B cell (primary cell): ENCODE measurements at places on chromosomes 12 and 14.

DNA sequence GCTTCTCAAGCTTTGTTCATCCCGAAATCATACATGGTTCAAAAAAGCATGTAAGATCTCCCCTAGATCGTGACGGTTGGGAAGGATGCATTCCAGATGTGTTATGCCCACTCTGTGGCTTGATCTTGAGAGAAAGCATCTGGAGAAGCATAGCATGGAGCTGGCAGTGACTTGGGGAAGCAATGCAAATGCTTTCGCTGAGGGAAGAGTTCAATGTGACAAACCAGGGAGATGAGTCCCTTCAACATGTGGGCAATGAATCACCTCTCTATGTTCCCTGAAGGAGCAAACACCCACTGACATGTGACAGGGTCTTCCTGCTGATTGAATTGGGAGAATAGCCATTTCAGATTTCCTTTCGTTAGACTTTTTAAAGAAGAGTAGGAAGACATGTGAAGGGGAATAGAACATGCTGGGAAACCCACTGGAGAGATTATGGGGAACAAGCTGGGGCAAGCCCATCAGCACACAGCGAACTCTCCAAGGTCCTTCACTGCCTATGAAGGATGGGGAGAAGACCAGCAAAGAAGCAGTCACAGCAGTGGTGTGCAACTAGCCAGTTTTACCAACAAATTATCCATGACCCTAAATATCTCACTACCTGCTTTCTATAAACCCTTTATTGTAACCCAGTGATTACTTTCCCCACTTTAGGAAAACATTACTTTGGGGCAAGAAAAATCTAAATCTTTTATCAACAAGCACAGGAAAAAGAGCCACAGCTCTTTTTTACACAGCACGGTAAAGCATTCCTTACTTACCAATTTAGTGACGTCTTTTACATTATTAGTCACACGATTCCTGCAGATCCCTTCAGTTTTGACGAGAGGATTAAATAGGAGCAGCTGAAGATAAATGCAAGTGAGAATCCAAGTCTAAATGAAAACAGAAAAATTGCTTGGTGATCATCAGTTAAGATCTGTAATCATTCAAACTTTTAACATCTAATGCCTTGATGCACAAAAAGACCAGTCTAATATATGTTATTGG, 35.0 kb downstream of the KITLG start:
- H3K36me3 ChIP-seq: no peaks in the 10 kb centered on the region
- H3K27me3 ChIP-seq: no peaks in the 10 kb centered on the region
- no peak overlapping the region for H3K27ac ChIP-seq
- no peaks in the 10 kb centered on the region for H3K4me1 ChIP-seq
- H3K4me3 ChIP-seq: no peak overlapping the region

GRCh38 chr14:55332654-55333570, 61.7 kb downstream of the FBXO34 start:
- H3K4me3 ChIP-seq: peak overlapping the region; percentile 3
- peak overlapping the region; percentile 20 for H3K27ac ChIP-seq
- peak; percentile 15 for DNase-seq
- no peaks in the 10 kb centered on the region for H3K36me3 ChIP-seq
- H3K27me3 ChIP-seq: no peaks in the 10 kb centered on the region

- no peak for DNase-seq
- no peaks in the 10 kb centered on the region for H3K36me3 ChIP-seq
- no peak overlapping the region for H3K4me3 ChIP-seq
- no peaks in the 10 kb centered on the region for H3K27me3 ChIP-seq
- no peak overlapping the region for H3K27ac ChIP-seq
These were observed 249.3 kb upstream of the RTL1 start for GRCh38 chr14:101152855-101153254.

DNA sequence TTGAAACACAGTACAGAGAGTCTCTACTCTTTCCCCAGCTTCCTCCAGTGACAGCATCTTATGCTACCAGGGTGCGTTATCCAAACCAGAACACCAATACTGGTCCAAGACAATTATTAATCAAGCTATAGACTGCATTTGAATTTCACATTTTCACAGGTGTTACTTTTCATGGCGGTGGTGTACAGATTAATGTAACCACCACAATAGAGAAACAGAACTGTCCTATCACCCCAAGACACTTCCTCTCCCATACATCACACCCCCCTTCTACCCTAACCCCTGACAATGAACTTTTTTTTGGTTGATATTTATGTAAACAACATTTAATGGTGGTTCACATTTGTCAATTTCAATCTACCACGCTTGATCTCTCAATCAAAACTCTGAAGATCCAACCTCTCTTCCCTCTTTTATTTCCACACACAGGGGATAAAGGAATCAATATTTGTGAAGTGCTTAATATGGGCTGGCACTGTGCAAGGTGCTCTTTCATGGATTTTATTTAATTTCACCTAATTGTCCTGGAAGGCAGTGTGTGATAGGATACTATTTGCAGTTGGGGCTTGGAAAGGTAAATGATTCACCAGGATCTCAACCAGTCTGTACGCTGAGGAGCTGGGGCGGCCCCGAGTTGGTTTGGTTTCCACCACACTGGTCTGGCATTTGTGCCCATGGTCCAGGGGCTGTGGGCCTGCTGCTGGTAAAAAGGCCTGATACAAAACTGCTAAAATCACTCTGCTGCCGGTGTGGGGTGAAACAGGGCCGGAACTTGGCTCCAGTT, 54.6 kb upstream of the DICER1 start:
- no peak overlapping the region for H3K27ac ChIP-seq
- H3K27me3 ChIP-seq: no peaks in the 10 kb centered on the region
- no peaks in the 10 kb centered on the region for H3K4me1 ChIP-seq
- DNase-seq: no peak
- no peak overlapping the region for H3K4me3 ChIP-seq

DNA sequence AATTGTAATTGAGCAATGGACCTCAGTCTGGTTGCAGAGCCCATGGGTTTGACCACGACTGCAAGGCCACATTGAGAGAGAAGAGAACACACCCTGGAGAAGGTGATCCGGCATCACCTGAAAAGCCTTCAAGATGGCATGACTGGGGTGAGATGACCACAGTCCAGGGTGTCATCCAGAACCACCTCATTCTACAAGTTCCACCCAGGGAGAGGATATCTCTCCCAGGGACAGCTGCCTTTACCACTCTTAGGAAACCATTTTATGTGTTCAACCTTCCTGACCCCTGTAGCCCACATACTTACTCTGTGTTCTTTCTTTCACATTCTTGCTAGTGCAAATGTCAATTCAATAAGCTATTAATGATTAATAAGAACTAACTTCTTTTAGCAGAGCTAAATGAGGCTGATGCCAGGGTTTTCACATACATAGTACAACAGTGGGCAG, 43.4 kb upstream of the CPM start:
- no peak overlapping the region for H3K27ac ChIP-seq
- no peak overlapping the region for H3K4me3 ChIP-seq
- H3K36me3 ChIP-seq: no peaks in the 10 kb centered on the region
- H3K4me1 ChIP-seq: no peaks in the 10 kb centered on the region

DNA sequence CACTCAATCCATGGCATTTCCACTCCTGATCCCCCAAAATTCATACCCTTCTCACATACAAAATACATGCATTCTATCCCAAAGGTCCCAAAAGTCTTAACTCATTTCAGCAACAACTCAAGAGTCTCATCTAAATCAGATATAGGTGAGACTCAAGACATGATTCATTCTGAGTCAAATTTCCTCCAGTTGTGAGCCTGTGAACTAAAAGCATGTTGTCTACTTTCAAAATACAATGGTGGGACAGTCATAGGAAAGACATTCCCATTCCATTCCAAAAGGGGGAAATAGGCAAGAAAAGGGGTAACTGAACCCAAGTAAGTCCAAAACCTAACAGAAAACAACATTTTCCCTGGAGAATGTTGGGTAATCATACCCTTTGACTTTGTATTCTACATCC, 103.3 kb downstream of the C12orf75 start:
- H3K36me3 ChIP-seq: no peaks in the 10 kb centered on the region
- H3K27ac ChIP-seq: no peak overlapping the region
- DNase-seq: no peak
- no peak overlapping the region for H3K4me3 ChIP-seq
- H3K4me1 ChIP-seq: no peaks in the 10 kb centered on the region

GRCh38 chr12:130556486-130557055, 159.5 kb downstream of the RIMBP2 start:
- H3K4me3 ChIP-seq: no peak overlapping the region
- no peaks in the 10 kb centered on the region for H3K36me3 ChIP-seq
- H3K4me1 ChIP-seq: no peaks in the 10 kb centered on the region
- H3K27ac ChIP-seq: no peak overlapping the region
- DNase-seq: no peak
- no peaks in the 10 kb centered on the region for H3K27me3 ChIP-seq

DNA sequence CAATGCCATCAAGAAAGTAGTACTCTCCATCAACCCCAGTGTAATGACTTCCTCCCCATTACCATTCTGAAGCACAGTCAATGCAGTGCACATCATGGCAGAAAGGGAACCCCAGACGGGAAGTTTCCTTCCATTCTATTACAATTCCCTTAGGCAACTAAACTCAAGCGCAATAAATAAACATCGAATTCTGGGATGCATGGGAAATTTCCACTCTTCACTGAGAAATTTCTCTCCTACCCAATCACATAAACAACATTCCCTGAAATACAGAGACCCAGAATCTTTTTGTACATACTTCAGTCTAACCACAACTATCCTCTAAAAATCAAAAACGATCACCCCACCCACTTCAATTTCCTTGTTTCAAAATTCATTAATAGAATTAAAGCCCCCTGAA, 20.0 kb downstream of the SARNP start:
- no peak overlapping the region for H3K27ac ChIP-seq
- H3K4me1 ChIP-seq: no peaks in the 10 kb centered on the region
- no peak overlapping the region for H3K4me3 ChIP-seq
- H3K27me3 ChIP-seq: no peaks in the 10 kb centered on the region

DNA sequence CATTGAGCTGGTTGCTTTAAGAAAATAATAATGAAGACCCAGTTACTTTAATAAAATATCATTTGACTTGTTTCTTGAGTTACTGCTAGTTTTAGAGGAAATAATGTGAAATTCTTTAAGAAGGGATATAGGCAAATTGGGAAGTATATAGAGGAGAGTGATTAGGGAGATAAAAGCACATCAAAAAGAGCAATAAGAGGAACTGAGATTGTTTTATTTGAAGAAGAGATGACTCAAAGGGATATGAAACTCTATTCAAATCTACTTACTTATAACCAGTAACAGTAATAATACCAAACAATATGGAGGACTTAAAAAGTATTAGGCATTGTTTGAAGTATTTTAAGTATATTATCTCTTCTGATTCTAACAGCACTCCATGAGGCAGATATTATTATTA, 37.1 kb downstream of the LRRK2 start:
- H3K36me3 ChIP-seq: peaks cover 6% of the 10 kb centered on the region
- peaks cover 32% of the 10 kb centered on the region for H3K4me1 ChIP-seq
- no peaks in the 10 kb centered on the region for H3K27me3 ChIP-seq
- H3K4me3 ChIP-seq: no peak overlapping the region
- H3K27ac ChIP-seq: peak overlapping the region; percentile 32
- DNase-seq: peak; percentile 56

- peaks cover 5% of the 10 kb centered on the region for H3K4me1 ChIP-seq
- no peak overlapping the region for H3K27ac ChIP-seq
- DNase-seq: no peak
- H3K4me3 ChIP-seq: no peak overlapping the region
- H3K36me3 ChIP-seq: peaks cover 2% of the 10 kb centered on the region
These were observed 79.1 kb upstream of the HECTD1 start for GRCh38 chr14:31286456-31287293.

DNA sequence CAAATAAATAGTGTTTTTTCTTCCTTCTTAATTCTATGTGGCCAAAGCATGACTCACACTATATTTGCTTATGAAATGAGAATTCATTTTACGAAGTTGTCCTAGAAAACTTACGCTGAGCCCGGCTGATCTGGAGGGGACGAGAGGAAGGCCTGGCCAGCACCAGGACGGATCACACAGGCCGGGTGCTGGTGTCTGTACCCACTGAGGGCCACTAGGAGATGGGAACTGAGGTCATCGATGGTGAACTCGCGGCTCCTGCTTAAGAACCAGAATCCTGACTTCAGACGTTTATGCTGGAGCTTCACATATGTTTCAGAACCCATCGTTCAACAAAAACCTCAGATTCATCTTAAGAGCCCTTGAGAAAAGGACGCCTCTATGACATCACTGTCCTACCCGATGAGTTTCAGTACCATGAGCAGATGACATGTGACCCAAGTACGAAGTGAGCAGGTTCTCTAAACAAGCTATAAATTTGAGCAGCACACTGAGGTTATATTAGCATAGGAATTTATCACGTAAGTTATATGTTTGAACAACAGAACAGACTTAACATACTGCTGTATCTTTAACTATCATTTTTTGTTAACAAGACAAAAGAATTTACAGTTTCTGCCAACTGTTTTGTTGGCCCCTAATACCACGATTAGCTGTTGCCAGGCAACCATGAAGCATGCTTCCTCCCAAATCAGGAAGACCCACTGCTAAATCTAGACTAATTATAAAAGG, 111.9 kb downstream of the FOXN3 start:
- no peaks in the 10 kb centered on the region for H3K36me3 ChIP-seq
- peaks cover 81% of the 10 kb centered on the region for H3K4me1 ChIP-seq
- no peaks in the 10 kb centered on the region for H3K27me3 ChIP-seq
- peak overlapping the region; percentile 93 for H3K27ac ChIP-seq
- no peak overlapping the region for H3K4me3 ChIP-seq

GRCh38 chr14:24274101-24274543, 2.7 kb upstream of the RABGGTA start:
- no peaks in the 10 kb centered on the region for H3K27me3 ChIP-seq
- H3K4me1 ChIP-seq: peaks cover 64% of the 10 kb centered on the region
- peak overlapping the region; percentile 76 for H3K27ac ChIP-seq
- H3K4me3 ChIP-seq: no peak overlapping the region

- DNase-seq: no peak
- H3K36me3 ChIP-seq: no peaks in the 10 kb centered on the region
- no peak overlapping the region for H3K4me3 ChIP-seq
- no peaks in the 10 kb centered on the region for H3K4me1 ChIP-seq
These were observed 210.3 kb downstream of the EGLN3 start for GRCh38 chr14:33740531-33740930.
